ENCODE measurements at places on chromosomes 6 and 20.
A peak's percentile ranks its signal among the peaks of the same experiment; 100 is the strongest.

DNA sequence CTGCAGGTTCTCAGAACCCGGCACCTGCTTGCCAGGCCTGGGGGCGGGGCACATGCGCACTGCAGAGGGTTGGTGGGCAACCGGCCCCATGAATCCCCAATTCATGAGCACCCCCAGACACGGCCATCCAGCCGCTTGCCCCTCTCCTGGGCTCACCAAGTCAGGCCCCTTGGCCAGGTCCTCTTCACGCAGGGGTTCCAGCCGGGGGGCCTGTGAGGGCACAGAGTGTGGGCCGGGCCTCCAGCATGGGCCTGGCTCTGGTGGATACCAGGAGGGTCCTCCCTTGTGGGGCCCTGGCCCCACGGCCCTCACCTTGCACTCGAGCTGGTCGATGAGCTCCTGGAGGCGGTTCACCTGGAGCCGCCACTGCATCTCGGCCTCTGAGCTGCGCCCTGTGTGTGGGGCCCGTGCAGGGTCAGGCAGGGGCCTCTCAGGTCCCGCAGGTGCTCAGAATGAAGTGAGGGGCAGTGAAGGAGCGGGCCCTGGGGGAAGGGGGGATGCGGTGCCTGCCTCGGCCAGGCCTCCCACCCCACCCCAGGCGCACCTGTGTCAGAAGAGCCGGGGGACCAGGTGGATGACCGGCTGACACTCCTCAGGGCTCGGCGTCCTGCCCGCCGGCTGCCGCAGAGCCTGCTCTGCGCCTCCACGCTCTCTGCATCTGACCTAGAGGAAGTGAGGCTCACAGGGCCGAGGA lies 2.6 kb upstream of the C20orf144 start:
- no peak for DNase-seq

DNA sequence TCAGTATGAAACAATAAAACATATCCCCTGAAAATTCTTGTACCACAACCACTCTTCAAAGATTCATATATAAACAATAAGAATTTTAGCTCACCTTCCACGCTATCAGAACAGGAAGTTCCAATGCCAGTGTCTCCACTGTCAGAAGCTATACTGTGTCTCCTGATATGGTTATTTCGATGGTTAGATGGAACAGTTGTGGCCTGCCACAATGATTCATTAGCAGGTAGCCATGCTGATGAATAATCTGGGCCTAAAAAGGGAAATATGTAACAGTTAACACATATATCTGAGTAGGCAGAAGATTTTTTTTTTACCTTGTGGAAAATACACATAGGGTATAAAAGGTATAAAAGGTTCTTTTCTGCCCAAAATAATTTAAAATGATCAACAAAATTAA lies 19.0 kb downstream of the CEP85L start:
- no peak for DNase-seq

- DNase-seq, result no peak
Observed at GRCh38 chr20:32477594-32478512, 107.3 kb downstream of the NOL4L start.

DNA sequence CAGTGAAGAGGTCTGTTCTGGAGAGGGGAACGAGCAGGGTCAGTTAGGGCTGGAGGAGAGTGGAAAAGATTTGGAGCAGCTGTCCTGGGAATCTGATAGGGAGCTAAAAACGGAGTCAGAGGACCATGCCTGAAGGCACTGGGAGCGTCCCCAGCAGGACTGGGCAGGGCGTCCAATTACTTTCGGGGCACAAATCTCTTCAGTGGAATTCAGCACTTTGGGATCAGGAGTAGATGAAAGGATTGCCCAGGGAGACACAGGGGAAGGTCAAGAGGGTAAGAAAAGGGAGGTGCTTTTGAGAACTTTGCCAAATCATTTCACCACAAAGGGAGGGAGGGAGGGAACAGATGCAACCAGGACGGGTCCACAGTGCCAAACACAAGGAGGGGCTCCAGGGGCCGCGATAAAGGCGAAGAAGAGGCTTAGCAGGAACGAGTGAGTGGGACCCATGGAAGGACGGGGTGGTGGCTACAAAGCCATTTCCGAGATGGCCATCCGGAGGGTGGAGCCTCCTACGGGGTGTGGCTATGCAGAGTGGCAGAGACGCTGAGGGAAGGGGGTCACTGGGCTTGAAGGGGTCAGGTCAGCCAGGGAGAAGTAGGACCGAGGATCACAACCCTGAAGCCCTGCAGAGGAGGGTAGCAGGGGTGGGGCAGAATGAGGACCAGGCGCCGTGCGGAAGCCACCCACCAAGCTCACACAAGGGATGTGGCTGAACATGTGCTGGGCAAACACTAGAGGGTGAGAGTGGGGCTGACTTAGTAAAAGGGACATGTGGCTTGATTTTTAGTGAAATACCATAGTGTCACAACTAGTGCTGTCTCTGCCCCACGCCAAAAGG lies 180.0 kb upstream of the RREB1 start:
- no peak for DNase-seq

GRCh38 chr6:125528621-125529041 lies 220.8 kb upstream of the HEY2 start:
- DNase-seq, result peak; percentile 56

DNA sequence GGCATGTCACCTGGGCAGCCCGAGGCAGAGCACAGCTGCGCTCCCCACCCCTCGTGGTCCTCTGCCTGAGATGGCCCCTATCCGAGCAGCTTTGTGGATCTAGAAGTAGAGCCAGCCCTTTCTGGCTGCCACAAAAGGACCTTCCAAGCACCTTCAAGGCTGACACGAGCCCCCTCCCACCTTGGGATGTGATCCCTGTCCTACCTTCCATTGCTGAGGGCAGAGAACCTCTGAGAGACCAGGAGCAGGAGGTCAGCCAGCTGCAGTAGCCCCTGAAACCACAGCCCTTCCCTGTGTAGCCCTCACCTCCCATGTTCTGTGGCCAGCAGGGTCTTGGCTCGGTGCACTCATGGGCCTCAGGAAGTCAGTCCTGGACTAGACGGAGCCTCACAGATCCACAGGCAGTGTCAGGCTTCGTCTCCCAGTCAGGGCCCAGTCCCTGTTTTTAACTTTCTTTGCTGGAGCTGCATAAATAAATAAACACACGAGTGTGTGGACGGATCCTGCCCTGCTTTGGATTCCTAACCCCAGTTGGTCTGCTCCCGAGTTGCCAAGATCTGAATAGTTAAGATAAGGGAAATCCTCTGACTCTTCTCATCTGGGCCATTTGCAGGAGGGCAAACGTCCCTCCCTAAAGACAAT lies 507.7 kb downstream of the PREX1 start:
- no peak for DNase-seq

DNA sequence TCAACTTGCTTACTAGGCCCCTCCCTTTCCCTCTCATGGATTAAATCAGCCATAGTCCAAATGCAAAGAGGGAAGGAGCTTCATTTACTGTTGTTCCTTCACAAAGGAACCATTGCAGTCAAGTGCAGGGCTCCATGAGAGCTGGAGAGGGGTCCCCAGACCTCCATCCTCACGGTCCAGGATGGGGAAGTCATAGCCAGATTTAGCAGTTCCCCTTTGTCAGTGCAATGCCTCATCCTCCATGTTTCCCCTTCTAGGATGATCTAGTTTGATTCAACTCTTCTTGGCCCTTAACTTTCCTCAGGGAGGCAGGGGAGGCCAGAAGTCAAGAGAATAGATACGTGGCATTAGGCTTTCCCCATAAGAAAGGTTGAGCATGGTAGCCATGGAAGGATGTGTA lies 66.5 kb upstream of the FUCA2 start:
- no peak for DNase-seq

GRCh38 chr20:37898233-37899104 lies 4.5 kb upstream of the VSTM2L start:
- DNase-seq, result no peak

DNA sequence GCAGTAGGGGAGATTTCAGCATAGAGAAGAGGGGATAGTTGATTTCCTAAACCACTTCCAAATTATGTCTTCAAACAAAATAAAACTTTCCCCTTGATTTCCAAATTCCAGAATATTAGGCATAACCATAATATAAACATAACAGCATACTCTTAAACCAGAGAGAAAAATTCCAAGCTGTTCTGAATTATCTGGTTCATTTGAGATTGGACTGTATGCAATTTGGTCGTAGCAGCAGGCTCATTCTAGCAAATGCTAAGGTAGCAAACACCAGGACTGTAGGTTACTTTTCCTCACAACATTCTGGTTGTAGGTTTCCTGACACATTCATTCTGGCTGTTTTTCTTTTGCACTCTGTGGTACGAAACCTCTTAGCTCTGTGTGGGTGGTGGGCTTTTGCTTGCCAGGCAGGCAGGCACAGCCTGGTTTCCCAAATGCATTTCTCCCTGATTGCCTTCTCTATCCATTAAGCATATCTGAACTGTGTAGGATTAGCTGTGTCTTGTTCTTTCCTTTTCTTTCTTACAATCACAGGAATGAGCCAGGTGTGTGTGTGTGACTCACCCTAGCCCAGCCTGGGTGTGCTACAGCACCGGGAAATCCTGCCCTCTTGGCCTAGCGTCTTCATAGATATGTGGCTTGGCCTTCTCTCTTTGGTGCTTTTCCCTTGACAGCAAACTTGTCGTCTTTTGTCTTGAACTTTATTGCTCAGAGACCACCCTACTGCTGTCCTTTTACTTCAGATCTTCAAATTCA lies 77.1 kb downstream of the JARID2 start:
- DNase-seq, result peak; percentile 35

DNA sequence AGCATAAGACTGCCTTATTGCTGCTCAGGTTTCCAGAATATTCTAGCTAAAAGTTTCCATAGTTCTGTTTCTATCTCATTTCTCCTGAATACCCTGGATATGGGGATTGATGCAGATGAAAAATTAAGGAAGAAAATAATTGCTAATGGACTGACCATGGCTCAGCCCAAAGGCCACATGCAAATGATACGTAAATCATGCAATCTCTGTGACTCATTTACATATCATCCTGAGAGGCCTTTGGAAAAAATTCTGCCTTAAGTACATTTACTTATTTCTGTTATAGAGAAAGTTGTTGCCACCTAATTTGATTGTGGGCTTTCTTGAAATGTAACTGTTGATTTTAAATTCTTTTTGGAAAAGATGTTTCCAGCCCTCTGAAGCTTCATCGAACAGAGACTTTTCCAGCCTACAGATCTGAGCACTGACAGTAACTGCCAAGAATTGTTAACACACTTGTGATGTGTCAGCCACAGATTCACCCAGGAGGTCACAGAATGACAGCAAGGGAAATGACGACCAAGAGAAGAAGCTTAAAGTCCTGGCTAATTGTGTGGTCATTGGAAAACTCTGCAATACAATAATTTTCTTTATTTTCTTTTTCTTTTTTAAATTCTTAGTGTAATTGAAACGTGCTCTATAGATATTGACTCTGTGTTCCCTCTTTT lies 174.8 kb downstream of the DOK5 start:
- no peak for DNase-seq

- DNase-seq, result no peak
Observed at GRCh38 chr20:4176187-4176586, 160.8 kb upstream of the RNF24 start.

Measured in NCI-H69 (cell line).